ENCODE measurements at places on chromosomes 5 and 9.

GRCh38 chr5:55218967-55219366, 8.1 kb downstream of the MCIDAS start:
- no peak for DNase-seq

DNA sequence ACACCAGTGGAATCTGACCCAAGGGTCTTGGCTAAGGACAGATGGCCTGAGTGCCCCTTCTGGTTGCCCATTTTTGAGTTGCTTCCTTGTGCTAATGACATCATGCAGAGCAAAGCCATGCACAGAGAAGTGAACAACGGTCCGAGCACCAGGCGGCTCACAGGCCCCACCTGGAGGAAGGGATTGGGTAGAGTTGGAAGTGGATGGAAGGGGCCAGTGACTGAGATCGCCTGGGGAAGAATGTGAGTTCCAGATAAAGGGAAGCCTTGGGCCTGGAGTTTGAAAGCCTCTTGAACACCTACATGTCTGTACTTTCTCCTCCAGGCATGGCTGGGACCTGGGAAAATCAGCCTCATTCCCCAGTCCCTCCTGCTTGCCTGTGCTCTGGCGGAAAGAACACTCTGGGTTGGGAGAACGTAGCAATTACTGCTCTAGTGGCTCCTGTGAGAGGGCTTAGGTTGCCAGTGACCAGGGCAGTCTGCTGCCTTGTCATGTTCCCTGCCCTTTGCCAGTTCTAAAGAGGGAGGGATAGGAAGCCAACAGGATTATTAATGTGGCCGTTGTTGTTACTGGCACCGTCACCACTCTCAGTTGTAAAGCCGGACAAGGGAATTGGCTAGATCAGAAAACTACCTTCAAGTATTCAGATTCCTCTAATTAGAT, 62.5 kb upstream of the PTPN3 start:
- DNase-seq: no peak

DNA sequence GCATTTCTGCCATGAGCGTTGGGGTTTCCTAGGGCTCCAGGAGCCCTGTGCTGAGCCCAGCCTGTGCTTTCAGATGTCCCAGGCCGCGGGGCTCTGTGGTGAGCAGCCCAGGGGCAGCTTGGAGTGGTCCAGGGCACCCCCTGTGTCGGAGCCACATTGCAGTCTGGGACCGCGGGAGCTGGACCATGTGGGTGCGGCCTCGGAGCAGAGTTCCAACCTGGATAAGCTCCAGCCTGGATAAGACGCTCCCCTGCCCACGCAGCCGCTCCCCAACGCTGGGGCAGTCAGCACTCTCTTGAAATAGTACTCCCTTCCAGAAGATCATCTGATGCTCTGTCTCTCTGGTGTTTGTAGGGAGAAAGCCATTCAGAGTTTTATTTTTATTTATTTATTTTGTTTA, 111.1 kb downstream of the WNK2 start:
- no peak for DNase-seq

GRCh38 chr9:78015241-78015640, 16.4 kb downstream of the GNAQ start:
- DNase-seq: no peak

DNA sequence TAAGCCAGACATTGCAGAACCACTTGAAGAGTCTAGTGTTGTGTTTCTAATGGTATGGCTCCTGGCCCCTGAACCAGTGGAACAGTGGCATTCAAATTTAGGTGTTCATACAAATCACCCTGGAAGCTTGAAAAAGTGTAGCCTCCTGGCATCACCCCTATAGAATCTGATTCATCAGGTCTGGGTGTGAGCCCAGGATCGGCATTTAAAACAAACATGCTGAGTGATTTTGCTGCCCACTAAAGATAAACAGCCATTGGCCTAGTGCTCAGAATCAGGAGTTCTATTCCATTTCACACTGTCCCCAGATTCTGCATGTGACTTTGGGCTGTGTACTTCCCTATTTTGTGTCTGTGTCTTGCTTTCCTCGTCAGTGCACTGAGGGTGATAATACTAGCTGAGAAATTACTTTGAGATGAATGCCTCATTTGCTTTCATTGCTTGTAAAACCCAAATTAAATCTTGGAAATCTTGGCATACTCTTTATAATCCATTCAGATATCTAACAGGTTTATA, 241.5 kb upstream of the CLINT1 start:
- DNase-seq: no peak

- DNase-seq: no peak
These were observed 34.8 kb downstream of the COL5A1 start for GRCh38 chr9:134676361-134676760.

- DNase-seq: no peak
These were observed 11.9 kb upstream of the SRFBP1 start for GRCh38 chr5:121949885-121950284.

GRCh38 chr9:132861666-132862065, 16.4 kb downstream of the AK8 start:
- DNase-seq: no peak

DNA sequence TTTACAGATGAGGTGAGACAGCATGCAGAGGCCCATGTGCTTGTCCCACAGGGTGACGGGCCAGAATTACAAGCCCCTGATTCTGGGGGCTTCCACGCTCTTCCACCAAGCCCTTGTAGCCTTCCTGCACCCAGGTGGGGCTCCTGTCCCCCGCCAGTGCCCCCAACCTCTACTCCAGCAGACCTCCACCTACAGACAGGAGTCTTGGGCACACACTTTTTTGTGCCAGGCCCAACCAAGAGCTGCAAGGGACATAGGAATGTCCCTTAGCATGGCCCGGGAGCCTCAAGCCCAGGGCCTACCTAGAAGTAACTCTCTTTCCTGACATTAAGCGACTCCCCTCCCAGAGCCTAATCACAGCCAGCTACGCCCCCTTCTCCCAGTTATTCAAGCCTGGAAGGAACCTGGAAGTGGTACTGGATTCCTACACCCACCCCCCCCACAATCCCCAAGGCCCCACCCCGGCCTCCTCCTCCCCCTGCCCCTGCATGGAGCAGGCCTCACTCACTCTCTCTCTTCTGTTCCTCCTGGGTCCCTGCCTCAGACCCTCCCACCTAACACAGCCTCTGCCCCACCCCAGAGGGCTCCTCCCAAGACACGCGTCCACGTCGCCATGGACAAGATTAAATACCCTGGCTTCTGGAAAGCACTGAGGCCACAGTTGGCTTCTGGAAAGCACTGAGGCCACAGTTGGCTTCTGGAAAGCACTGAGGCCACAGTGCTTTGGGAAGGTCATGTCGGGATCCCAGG, 30.5 kb downstream of the ADAMTS2 start:
- DNase-seq: peak; percentile 68

- DNase-seq: no peak
These were observed 4.6 kb downstream of the BARHL1 start for GRCh38 chr9:132586830-132587591.

Data from Right ventricle myocardium inferior (tissue), 1 donor.